Right hindlimb (tissue), 1 donor: ENCODE measurements at places on chromosomes 7 and 10.

DNA sequence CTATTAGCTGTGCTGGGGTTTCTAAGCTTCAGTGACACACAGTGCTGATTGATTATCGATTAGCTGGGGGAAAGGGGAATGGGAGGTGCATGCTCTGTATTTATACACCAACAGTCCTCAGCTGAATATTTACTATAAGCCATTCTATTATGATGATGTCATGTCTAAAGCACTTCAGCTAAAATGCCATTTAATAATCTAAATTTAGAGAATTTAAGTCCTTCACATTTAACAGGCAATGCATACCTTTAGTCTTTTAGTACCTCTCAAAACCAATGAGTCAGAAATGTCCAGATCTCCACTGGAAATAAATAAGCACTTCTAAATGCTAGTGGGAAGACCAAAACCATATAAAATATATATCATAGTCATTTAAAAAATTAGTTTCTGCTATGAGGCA lies 24.6 kb downstream of the RPP38 start:
- no peak for DNase-seq

DNA sequence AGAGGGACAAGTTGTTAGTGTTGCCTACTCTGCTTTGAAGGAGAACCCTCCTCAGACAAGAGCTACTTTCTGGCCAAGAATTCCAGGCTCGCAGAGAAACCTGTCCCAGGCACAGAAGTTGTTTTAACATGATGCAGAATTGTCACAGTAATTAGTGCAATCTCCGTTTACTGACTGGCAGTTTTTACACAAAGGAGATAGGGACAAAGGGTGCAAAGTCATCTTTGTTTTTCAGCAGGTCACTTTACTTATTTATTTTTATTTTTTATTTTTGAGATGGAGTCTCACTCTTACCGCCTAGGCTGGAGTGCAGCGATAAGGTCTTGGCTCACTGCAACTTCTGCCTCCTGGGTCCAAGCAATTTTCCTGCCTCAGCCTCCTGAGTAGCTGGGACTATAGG lies 12.3 kb downstream of the TCF7L2 start:
- no peak for DNase-seq

- DNase-seq: no peak
Observed at GRCh38 chr7:137847568-137848050, 835 bp upstream of the DGKI start.

GRCh38 chr10:33524966-33525365 lies 190.5 kb upstream of the NRP1 start:
- DNase-seq: peak; percentile 51
